ENCODE measurements at places on chromosomes 5 and 9.

DNA sequence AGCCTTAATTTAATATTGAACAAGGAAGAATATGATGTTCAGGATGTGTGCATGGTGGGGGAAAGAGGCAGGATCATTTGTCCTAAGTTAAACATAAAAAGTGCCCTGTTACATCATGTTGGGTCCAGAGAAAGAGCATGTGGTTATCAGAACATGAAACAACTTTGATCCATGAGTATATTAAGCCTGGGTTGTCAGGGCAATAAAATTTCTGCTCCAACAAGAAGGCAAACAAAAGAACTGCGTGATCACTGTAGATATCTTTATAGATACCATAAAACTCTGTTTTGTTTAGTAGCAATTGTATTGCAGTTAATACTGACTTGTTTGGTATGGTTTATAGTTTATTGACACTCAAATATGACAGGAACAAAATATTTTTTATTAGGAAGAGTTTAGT lies 35.2 kb downstream of the PCA3 start:
- DNase-seq = no peak

DNA sequence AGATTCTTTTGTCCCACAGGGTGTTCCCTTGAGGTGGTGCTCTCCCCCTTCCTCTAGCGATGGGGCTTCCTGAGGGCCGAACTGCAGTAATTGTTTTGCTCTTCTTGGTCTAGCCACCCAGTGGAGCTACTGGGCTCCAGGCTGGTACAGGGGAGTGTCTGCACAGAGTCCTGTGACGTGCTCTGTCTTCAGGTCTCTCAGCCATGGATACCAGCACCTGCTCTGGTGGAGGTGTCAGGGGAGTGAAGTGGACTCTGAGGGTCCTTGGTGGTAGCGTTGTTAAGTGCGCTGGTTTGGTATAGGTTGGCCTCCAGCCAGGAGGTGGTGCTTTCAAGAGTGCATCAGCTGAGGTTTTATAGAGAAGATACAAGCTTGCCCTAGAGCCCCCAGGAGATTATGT lies 20.4 kb upstream of the CEP72 start:
- DNase-seq = no peak

- DNase-seq = no peak
Observed at GRCh38 chr9:37327553-37327952, 94.9 kb upstream of the GRHPR start.

- DNase-seq = peak; percentile 36
Observed at GRCh38 chr5:147375151-147375550, 134.7 kb downstream of the DPYSL3 start.

GRCh38 chr5:116756531-116756930 lies 181.9 kb upstream of the SEMA6A start:
- DNase-seq = no peak

DNA sequence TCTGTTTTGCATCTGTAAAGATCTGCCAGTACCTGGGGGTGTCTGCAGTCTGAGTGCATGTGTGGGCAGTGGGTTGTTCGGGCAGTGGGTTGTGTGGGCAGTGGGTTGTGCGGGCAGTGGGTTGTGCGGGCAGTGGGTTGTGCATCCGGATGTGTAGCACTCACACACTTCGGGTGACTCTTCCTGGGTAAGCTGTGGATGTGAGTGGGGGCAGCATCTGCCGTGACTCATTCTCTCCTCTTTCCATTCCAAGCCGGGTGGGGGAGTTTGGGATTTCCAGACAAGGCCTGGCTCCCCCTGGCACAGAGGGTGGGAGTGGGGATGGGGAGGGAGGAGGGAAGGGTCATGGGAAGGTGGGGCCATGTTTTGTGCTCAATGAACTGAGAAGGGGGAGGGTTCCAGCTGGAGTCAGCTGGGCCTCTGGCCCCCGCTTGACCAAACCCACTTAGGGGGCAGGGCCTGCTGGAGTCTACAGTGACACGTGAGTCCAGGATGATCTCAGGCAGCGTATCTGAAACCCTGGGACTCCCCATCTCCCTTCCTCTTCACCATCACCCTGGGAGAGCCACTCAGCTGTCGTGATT lies 8.3 kb downstream of the CRB2 start:
- DNase-seq = peak; percentile 22

GRCh38 chr9:74503219-74503618 lies 6.1 kb downstream of the RORB start:
- DNase-seq = no peak

GRCh38 chr5:1558944-1559343 lies 35.2 kb upstream of the LPCAT1 start:
- no peak for DNase-seq

DNA sequence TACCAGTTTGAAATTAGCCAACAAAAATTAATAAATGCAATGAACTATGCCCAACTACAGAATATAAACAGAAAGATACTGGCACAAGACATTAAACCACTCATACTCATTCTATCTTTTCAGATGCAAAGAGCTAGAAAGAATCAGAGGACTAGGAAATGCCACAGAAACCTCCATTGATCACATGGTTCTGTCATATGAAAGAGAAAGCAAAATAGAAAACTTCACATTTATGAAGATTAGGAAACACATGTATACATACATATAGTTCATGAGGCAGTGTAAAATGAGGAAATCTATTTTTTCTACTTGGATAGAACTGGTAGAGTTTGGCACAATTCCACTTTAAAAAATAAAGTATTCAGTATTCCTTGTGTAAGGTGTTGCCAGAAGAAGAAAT lies 275.1 kb upstream of the PTGER4 start:
- peak; percentile 78 for DNase-seq

DNA sequence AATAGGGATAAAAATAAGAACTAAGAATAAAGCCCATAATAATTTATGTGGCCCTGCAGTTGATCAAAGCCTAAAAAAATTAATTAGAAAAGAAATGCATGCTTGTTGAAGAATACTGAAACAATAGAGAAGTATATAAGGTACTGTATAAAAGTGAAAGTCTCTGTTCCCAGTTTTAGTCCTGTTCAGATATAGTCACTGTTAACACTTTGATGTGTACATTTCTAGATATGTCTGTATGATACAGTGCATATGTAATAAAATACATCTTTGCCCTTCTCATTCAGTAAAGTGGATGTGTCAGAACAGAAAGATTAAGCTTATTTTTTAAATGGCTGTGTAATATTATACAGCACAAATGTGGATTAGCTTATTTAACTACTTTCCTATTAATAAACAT lies 4.1 kb downstream of the C9orf85 start:
- DNase-seq = no peak

DNA sequence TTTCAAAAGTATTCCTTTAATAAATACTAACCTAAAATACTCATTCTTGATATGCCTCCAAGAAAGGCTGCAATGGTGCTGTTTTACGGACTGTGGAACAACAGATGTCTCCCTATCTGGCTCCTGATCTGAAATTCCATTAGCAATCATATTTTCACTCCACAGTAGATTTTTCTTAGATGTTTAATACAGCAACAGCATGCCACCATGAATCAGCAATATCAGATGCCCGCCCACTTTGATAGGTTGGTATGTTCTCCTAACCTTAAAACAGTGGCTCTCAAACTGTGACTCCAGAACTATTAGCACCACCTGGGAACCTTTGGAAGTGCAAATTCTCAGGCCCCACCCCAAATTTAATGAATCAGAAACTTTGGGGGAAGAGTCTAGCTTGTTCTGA lies 110.2 kb downstream of the MLLT3 start:
- DNase-seq = no peak

GRCh38 chr9:93813221-93814076 lies 141.7 kb downstream of the BARX1 start:
- no peak for DNase-seq

GRCh38 chr9:134231330-134231745 lies 67.0 kb upstream of the RNU6ATAC start:
- no peak for DNase-seq

GRCh38 chr5:150155258-150156026 lies at the start of gene PDGFRB:
TSS of gene PDGFRB (minus strand) at chr5:150155845. CDS start at chr5:150137047, 18,798 bp downstream.
- no peak for DNase-seq

DNA sequence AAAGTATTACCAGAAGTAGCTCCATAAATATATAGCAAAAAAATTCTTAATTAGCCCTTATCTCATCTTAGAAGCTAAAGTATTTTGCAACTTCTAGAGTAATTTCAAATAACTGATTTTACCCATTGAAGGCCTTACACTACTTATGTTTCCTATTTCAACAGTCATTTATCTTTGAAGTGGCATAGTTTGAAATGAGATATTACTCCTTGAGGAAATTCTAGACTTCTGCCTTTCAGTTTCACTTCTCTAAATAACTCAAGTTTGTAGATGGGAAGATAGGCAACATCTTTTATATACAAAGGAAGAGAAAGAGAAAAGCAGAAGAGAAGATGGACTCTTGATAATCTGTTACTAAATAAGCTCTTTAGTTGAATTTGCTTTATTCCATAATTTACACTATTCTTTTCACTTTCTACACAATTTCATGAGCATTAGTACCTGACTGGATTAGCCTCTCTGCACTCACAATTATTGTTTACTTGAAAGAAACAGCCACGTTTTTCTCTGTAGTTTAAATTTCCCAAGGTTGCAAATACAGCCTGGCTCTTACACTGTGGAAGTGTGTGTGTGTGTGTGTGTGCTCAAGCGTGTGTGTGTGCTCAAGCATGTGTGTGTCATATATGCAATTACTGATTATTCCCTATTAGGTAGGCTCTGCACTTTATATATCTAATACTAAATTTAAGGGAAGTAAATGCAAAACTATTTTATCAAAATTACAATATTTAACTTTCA lies 60.6 kb upstream of the EMB start:
- DNase-seq = peak; percentile 85

GRCh38 chr9:132410642-132411041 lies 631 bp downstream of the CFAP77 start:
- no peak for DNase-seq

- no peak for DNase-seq
Observed at GRCh38 chr9:79164406-79164805, 407.4 kb upstream of the TLE4 start.

GRCh38 chr9:97551308-97551707 lies 49.8 kb downstream of the TMOD1 start:
- no peak for DNase-seq

DNA sequence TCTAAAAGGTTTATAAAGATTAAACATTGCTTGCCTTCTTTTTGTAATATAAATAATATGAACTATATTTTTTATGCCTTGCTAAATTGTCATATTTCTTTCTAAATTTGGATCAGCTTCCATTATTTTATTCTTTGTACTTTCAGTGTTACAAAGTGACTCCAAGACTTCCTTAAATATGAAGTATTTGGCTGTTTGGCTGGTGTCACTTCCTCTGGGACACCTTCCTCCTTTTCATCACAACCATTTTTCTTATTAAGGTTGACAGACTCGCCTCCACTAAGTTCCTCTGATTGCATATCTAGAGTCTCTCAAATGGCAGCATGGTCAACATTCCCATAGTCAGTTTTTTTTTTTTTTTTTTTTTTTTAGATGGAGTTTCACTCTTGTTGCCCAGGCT lies 73.8 kb upstream of the SLC1A1 start:
- DNase-seq = peak; percentile 18

DNA sequence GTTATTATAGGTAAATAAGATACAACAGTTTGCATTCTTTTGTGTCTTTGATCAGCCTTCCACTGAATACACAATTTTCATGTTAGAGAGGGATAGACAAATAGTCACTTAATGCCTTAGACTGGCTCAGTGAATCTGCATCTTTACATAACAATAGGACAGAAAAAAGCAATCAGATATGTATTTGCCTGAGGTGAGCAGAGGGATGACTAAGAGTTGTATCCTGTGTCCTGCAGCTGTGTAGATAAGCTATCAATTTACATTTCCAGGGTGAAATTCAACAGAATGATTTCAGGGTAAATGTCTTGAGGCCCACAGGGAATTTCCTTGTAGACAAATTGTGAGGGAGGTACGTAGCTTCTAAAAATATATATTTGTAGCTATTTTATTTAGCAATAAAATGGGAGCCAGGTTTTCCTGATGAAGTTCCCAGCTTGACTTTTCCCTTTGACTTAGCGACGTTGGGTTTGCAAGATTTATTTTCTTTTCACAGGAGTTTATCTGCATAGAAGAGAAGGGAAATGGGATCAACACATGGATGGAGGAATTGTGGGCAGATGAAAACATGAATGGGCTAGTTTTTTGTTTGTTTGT lies 586.1 kb upstream of the CDH6 start:
- DNase-seq = no peak

- DNase-seq = peak; percentile 70
Observed at GRCh38 chr5:145775893-145776444, 59.2 kb downstream of the PRELID2 start.

- no peak for DNase-seq
Observed at GRCh38 chr9:97419309-97419867, 7.5 kb downstream of the TDRD7 start.

DNA sequence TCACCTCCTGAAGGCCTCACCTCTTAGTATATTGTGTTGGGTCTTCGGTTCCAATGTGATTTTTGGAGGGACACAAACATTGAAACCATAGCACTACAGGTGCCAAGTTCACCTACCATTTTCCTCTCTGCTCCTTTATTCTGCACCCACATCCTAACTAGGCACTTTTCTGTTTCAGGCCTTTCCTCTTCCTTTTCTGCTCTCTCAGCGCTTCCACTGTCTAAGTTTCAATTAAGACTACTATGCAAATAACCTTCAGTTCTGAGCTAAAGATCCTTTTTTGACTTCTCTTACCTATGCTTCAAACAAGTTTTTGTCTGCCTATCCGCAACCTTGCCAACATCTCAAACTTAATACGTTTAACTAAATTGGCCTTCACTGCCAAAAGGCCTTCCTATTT lies 25.4 kb upstream of the ZFYVE16 start:
- no peak for DNase-seq

GRCh38 chr9:137351781-137352501 lies 49.9 kb upstream of the NRARP start:
- no peak for DNase-seq

DNA sequence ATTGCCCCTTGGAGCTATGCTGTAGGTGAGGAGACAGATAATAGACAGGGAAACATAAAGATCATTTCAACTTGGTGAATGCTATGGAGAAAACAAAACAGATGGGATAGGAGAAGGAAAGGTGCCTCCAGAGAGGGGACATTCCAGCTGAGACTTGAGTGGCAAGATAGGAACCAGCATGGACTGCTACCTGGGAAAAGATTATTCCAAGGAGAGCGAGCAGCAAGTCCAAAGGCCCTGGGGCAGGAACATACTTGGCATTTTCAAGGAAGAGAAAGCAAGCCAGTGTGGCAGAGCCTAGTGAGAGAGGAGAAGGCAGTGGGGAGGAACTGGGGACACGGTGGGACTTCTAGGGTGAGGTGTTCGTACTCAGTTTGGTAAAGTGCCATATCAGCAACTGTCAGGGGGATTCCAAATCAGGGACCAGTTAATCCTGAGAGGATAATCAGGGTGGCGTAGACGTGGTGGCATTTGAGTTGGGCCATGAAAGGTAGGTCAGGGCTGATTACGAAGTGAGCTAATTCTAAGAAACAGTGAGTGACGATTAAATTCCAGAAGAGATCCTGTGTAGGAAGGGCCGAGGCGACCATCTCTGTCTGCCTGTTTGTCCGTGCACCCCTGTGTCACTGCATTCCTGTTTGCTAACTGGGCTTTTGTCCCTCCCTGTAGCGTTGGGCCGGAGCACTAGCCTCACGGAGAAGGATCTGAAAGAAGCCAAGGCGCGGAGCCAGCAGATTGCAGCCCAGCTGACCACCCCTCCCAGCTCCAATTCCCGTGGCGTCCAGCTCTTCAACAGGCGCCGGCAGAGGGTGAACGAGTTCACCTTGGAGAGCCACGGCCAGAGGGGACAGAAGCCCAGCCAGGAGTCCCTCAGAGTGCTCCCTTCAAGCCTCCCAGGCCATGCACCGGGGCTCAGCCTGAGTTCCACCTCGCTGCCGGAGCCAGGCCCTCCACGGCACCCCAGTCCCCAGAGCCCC lies 7.1 kb downstream of the SYNPO start:
- no peak for DNase-seq

GRCh38 chr5:120386981-120387380 lies 77.1 kb upstream of the PRR16 start:
- no peak for DNase-seq
